ENCODE measurements at places on chromosomes 5 and 9.

DNA sequence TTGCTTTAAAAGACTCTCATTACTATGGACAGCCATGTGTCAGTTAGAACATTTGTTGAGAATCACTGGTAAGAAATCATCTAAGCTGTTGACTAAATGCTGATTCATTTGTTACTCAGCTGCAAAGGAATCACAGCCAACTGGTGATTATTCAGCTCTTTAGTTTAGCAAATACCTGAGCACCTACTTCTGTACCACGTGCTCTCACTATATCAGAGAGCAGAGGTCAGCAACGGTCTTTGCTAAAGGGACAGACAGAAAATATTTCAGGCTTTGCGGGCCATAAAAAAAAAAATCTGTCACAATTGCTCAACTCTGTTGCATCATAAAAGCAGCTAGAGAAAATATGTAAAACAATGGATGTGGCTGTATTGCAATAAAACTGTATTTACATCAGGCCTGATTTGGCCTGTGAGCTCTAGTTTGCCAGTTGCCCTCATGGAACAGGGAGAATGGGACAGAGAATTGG is 377.6 kb downstream of the DNAH5 start:
- no peak for DNase-seq

- DNase-seq, result no peak
Observed at GRCh38 chr9:133759946-133760345, 21.8 kb upstream of the SARDH start.

- no peak for DNase-seq
Observed at GRCh38 chr5:83553000-83553486, 81.5 kb downstream of the VCAN start.

DNA sequence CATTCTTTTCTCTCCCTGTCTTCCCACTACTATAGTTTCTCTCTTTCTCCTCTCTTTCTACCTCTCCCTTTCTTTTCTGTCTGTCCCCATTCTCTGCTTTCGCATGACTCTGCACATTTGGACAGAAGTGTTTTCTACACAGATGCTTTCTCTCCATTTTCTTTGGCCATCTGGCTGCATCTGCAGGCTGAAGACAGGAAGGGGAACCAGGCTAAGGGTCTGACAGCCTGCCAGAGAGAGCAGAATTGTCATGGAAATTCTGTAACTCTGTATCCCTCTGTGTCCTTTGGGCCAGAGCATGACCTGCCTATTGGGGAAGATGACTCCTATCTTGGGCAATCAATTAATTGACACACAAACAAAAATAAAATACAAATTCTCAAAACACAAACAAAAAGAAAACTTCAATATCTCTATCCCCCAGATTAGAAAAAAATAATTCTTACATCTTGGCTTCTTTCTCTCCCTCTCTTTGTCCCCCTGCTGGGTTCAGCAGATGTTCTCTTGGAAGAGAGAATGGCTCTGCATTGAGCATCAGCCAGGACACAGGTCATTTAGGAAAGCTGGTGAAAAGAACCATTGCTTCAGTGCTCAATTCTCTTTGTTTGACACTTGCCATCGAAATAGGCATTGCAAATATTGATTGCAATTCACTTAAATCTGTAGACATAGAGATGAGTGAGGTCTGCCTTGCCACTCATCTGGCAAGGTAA is 415.9 kb upstream of the KLF4 start:
- DNase-seq, result no peak

GRCh38 chr9:68530618-68531017 is 10.1 kb downstream of the TMEM252 start:
- DNase-seq, result no peak
